ENCODE measurements at places on chromosomes 6 and 20. TPM values are rescaled to one million over a fixed set of nuclear protein-coding genes. Genes with fewer than 3 reads are reported as not detected.
A peak's percentile ranks its signal among the peaks of the same experiment; 100 is the strongest.

- H3K4me3 ChIP-seq = no peak overlapping the region
- no peaks in the 10 kb centered on the region for H3K4me1 ChIP-seq
- H3K27ac ChIP-seq = no peak overlapping the region
- no peak for DNase-seq
- H3K27me3 ChIP-seq = no peaks in the 10 kb centered on the region
Observed at GRCh38 chr20:1845163-1845523, 50.1 kb upstream of the SIRPA start.

DNA sequence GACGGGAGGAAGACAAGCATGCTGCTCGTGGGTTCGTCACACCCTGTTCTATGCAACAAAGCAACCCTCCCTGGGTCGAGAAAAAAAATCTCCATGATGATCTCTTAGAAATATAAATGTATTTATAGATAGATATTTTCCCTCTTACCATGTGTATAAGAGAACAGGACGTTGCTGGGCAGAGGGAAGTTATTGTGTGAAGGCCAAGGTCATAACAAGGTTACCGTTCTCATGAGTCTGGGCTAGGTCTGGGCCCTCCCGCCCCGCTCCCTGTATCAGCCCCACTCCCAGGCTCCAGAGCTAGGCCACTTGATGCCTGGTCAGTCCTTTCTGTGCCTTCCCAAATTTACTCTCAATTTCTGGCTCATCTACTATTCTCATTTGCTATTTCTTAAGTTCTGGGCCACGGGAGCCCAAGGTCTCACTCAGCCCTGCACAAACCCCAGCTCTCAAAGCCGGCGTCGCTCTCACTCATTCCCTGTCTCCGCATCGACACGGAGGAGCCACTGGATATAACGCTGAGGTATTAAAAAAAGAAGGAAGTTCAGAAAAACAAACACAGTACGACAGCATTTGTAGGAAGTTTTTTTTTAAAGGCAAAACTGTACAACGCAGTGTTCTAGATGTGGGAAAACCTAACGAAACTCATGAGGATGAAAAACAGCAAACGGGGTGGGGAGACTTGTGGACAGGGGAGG lies 96.8 kb downstream of the PSMG4 start:
- peak overlapping the region; percentile 61 for H3K27ac ChIP-seq
- peaks cover 36% of the 10 kb centered on the region for H3K4me1 ChIP-seq
- DNase-seq = peak; percentile 57
- no peaks in the 10 kb centered on the region for H3K36me3 ChIP-seq
- H3K4me3 ChIP-seq = peak overlapping the region; percentile 0

TRPC4AP gene
- 63.0 TPM for total RNA-seq

DNA sequence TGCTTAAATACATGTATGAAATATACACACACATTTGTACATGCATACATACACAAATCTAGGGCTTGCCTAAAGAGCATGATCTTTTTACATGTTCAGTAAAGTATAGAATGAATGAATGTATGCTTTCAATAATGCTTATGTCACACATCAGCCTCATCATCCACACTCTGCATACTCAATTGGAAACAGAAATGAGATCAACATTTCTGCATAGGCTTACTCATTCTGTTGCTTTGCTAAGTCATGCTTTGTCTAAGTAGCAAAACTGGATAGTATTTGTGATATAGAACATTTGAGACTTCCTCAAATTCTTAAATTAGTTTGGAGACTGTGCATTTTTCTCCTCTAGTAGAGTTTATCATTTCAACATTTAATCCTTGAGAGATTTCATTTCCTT lies 343.3 kb downstream of the ADGRB3 start:
- H3K27ac ChIP-seq = no peak overlapping the region
- no peaks in the 10 kb centered on the region for H3K36me3 ChIP-seq
- H3K4me1 ChIP-seq = no peaks in the 10 kb centered on the region
- no peaks in the 10 kb centered on the region for H3K27me3 ChIP-seq

TAAR5 gene
- not detected for total RNA-seq

CEBPB gene
- 34.3 TPM for total RNA-seq

DNA sequence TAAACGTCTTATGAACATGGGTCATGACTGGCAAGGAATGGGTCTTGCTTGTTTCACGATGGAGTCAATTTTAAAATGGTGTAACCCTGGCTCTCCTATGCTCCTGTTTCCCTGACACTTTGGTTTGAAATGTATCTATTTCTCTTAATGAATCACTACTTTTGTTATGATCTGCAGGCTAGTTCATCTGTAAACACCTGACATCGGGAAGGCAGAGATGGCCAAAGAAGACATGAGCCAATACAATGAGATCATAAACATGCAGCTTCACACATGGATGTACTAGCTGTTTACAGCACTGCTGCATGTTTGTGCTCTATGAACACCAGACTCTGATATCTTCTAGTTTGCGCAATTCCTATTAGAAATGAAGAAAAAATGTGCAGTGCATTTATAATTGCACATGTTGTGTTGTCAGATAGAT lies 11.0 kb upstream of the RAD21L1 start:
- peaks cover 33% of the 10 kb centered on the region for H3K4me1 ChIP-seq
- H3K36me3 ChIP-seq = no peaks in the 10 kb centered on the region
- no peak overlapping the region for H3K4me3 ChIP-seq
- no peak overlapping the region for H3K27ac ChIP-seq

DNA sequence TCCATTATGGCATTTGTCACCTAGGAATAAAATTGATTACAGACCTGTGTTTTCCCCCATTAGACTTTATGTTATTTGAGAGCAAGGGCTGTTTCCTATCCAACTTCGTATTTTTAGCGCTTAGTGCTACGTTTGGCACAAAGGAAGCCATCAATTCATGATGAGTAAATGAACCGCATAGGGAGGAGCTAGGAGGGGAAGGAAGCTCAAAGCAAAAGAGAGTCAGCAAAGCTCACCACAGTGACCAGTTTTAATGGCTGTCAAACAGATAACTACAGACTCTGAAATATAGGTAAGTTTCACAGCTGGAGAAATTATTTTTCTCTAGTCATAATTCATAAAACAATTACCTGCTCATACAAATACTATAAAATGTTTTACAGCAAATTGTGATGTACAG lies 6.9 kb upstream of the SAMD3 start:
- no peak overlapping the region for H3K27ac ChIP-seq
- H3K4me3 ChIP-seq = no peak overlapping the region
- no peaks in the 10 kb centered on the region for H3K4me1 ChIP-seq
- DNase-seq = peak; percentile 33

C4B gene
- 5.0 TPM for total RNA-seq

GRCh38 chr20:33589059-33589458 lies 73.1 kb upstream of the C20orf144 start:
- DNase-seq = no peak
- no peak overlapping the region for H3K4me3 ChIP-seq
- no peaks in the 10 kb centered on the region for H3K4me1 ChIP-seq
- no peaks in the 10 kb centered on the region for H3K36me3 ChIP-seq

MAS1 gene
- not detected for total RNA-seq

DNA sequence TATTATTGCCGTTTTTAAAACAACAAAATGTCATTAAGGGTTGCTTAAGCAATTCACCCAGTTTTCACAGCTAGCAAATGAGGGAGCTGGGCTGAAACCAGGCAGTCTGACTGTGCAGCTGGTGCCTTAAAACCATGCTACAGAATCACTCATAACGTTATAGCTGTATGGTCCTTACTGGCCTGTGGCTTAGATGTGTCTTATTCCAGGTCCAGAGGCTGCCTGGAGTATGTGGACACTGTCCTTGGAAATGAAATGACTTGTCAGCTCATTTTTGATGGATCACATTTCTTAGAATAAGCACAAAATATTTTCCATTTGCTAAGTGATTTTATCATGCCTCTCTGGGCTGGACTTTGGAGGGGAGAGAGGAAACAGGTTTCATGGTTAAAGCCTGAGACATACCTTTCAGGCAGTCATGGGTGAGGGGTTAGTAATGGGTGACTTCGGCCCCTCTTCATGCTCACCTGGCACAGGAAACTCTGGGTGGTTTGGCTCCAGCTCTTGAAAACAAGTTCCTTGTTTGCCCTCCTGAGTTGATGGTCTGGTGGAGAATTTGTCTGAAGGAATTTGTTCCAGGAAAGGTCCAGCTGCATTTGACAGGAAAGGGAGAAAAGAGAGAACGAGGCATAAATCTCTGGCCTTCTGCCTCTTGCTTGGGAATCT lies 823.2 kb downstream of the DHX35 start:
- H3K4me3 ChIP-seq = no peak overlapping the region
- DNase-seq = no peak
- no peak overlapping the region for H3K27ac ChIP-seq
- no peaks in the 10 kb centered on the region for H3K36me3 ChIP-seq

GRCh38 chr20:64192406-64192805 lies 28.2 kb downstream of the MYT1 start:
- H3K27me3 ChIP-seq = no peaks in the 10 kb centered on the region
- no peak overlapping the region for H3K27ac ChIP-seq
- peaks cover 6% of the 10 kb centered on the region for H3K4me1 ChIP-seq
- H3K4me3 ChIP-seq = no peak overlapping the region

TAGAP gene
- 161 TPM for total RNA-seq

DNA sequence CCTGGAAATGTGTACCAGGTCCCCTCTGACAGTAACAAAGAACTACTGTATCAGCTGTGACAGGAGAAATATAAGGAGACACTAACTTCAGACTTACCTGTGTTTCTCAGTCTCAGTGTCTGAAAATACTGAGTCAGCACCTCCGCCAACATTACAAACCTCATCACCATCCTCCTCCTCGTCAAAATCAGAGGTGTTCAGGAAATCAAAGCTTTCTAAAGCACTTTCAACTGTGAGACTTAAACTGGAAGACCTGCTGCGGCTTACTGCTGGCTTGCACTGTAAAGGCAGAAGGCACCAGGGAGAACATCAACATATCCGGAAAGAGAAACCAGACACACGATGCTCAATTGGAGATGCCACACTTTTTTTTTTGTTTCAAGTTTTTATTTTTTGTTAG lies 40.3 kb upstream of the ARMH2 start:
- peaks cover 80% of the 10 kb centered on the region for H3K36me3 ChIP-seq
- no peak overlapping the region for H3K4me3 ChIP-seq
- H3K27me3 ChIP-seq = no peaks in the 10 kb centered on the region
- H3K4me1 ChIP-seq = peaks cover 58% of the 10 kb centered on the region

PYGB gene
- total RNA-seq = 34.0 TPM

DNA sequence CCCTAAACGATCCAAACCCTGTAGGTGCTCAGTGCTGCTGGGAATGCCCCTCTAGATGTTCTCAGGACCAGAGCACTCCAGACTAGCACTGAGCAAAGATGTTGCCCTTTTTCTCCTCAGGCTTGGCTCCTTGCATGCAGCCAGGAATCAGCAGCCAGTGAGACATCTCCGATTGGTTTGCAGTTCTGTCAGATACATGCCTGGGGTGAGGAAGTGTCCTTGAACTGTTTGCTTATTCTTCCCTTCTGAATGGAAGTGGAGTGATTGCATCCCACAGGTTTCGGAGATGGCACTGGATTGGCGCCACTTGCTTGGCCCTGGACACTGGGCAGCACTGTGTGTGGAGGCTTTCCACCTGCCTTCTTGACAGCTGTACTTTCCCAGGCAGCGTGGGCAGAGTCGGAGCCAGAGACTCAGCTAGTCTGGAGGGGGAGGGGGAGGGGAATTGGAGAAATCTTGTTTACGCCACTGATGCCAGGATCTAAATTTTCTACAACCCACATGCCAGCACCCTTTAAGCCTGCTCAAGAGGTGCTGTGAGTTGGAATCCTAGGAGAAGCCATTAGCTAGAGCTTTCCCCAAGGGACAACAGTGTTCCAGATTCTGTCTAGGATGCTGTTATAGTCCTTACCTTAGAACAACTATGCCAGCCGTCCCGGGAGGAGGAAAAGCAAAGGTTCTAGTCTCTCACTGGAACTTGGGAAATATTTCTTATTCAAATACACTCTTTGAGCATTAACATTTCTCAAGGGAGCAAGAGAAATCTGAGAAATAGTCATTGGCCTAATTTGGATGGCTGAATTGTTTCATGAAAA lies 49.2 kb upstream of the SASH1 start:
- H3K27ac ChIP-seq = no peak overlapping the region
- no peak overlapping the region for H3K4me3 ChIP-seq
- no peaks in the 10 kb centered on the region for H3K27me3 ChIP-seq
- H3K4me1 ChIP-seq = no peaks in the 10 kb centered on the region
- DNase-seq = no peak

DNA sequence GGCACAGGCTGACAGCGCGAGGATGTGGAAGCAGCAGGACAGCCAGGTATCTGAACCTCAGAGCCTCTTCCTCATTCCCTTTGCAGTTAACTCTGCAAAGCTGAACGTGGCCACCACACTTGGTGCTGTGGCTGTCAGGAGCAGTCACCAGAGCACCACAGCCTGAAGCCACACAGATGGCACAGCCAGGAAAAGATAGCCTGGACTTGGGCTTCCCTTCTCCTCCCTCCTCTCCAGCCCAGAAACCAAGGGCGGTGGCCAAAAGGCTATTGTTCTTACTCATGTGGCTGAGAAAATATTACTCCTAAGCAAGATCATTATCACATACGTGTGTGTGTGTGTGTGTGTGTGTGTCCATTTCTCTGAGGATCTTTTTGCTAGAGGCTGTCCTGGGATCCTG lies 39.8 kb downstream of the CD164 start:
- no peaks in the 10 kb centered on the region for H3K4me1 ChIP-seq
- no peaks in the 10 kb centered on the region for H3K36me3 ChIP-seq
- H3K27me3 ChIP-seq = no peaks in the 10 kb centered on the region
- no peak for DNase-seq
- H3K27ac ChIP-seq = no peak overlapping the region
- no peak overlapping the region for H3K4me3 ChIP-seq

CABLES2 gene
- 5.9 TPM for total RNA-seq

GRCh38 chr6:32685603-32686002 lies 19.1 kb upstream of the HLA-DQB1 start:
- H3K36me3 ChIP-seq = no peaks in the 10 kb centered on the region
- no peaks in the 10 kb centered on the region for H3K27me3 ChIP-seq
- DNase-seq = peak; percentile 81
- H3K27ac ChIP-seq = peak overlapping the region; percentile 20
- peaks cover 31% of the 10 kb centered on the region for H3K4me1 ChIP-seq

GFRA4 gene
- not detected for total RNA-seq

- H3K4me3 ChIP-seq = no peak overlapping the region
- no peaks in the 10 kb centered on the region for H3K27me3 ChIP-seq
- no peaks in the 10 kb centered on the region for H3K4me1 ChIP-seq
Observed at GRCh38 chr6:89858041-89858440, 28.4 kb downstream of the CASP8AP2 start.

GRCh38 chr20:55090286-55090685 lies 614.9 kb downstream of the DOK5 start:
- no peaks in the 10 kb centered on the region for H3K27me3 ChIP-seq
- H3K36me3 ChIP-seq = no peaks in the 10 kb centered on the region
- H3K4me1 ChIP-seq = no peaks in the 10 kb centered on the region
- DNase-seq = no peak
- no peak overlapping the region for H3K4me3 ChIP-seq

HNF4A gene
- not detected for total RNA-seq

- H3K4me1 ChIP-seq = no peaks in the 10 kb centered on the region
- no peaks in the 10 kb centered on the region for H3K36me3 ChIP-seq
- H3K27ac ChIP-seq = no peak overlapping the region
- no peaks in the 10 kb centered on the region for H3K27me3 ChIP-seq
Observed at GRCh38 chr20:53097371-53097770, 125.2 kb downstream of the TSHZ2 start.

All from CD4-positive, alpha-beta memory T cell (primary cell).